Glutamatergic neuron (in vitro differentiated cells): ENCODE measurements at places on chromosomes 13 and 19. TPM values are rescaled to one million over a fixed set of nuclear protein-coding genes. Genes with fewer than 3 reads are reported as not detected.

The PLIN5 gene
- total RNA-seq = 0.54 TPM

The CD70 gene
- 4.7 TPM for total RNA-seq

The AXL gene
- not detected for total RNA-seq

The ACP7 gene
- total RNA-seq = not detected

The CEACAM1 gene
- 0.44 TPM for total RNA-seq

The GPR12 gene
- total RNA-seq = 2.5 TPM

The GPC5 gene
- 10.2 TPM for total RNA-seq

The ZNF154 gene
- 57.5 TPM for total RNA-seq

The CPAMD8 gene
- 15.4 TPM for total RNA-seq

The ZNF304 gene
- 15.8 TPM for total RNA-seq

The LPAR2 gene
- total RNA-seq = 364 TPM

The URI1 gene
- total RNA-seq = 43.7 TPM

The TMPRSS9 gene
- total RNA-seq = 0.29 TPM

The NOTCH3 gene
- 3.6 TPM for total RNA-seq

The MAB21L1 gene
- total RNA-seq = 48.7 TPM

The SLC27A1 gene
- 16.9 TPM for total RNA-seq
